ENCODE measurements at places on chromosomes 13 and 19. TPM values are rescaled to one million over a fixed set of nuclear protein-coding genes. Genes with fewer than 3 reads are reported as not detected.
A peak's percentile ranks its signal among the peaks of the same experiment; 100 is the strongest.

DNA sequence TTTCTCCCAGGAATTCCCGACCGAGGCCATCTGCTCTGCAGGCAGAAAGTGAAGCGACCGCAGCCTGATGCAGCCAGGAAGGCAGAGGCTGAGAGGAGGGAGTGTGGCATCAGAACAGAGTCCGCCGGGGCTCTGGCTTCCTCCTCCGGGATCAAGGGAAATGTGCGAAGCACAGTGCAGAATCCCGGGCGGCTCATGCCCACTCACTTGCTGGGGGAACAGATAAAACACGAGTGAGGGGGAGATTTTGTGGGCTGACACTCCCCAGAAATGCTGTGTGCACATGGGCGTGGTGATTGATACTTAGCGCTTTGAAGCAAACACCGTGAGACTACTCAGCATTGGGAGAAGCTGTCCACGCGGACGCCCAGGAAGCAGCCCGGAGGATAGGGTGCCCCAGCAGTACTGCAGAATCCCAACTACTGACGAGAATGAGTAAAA is 75.3 kb upstream of the POMP start:
- peak; percentile 24 for DNase-seq
- no peaks in the 10 kb centered on the region for H3K36me3 ChIP-seq
- no peak overlapping the region for H3K27ac ChIP-seq

DNA sequence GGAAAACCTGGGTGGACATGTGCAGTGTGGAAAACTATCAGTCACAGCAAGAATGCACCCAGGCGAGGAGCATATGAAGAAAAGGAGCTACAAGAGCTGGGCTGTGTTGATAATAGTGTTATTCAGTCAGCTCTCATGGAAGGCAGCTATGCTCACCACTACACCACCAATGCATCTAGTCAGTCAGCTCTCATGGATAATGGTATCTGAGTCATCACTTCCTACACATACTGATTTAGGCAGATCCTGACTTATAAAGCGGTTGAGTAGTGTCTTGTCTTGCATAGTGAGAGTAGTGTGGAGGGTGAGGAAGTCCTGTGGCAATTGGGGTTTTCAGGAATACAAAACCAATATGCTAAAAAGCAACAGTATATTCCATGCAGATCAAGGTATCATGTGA is 9.1 kb upstream of the ZNF160 start:
- no peaks in the 10 kb centered on the region for H3K27me3 ChIP-seq
- DNase-seq: peak; percentile 67
- peaks cover 36% of the 10 kb centered on the region for H3K36me3 ChIP-seq
- no peak overlapping the region for H3K4me3 ChIP-seq
- H3K27ac ChIP-seq: peak overlapping the region; percentile 10

GRCh38 chr13:53507741-53508140 is 479.1 kb downstream of the OLFM4 start:
- H3K36me3 ChIP-seq: no peaks in the 10 kb centered on the region
- DNase-seq: no peak
- no peak overlapping the region for H3K27ac ChIP-seq
- H3K27me3 ChIP-seq: no peaks in the 10 kb centered on the region
- no peaks in the 10 kb centered on the region for H3K4me1 ChIP-seq

GRCh38 chr13:73497430-73497829 is 438.6 kb downstream of the KLF5 start:
- no peak overlapping the region for H3K27ac ChIP-seq
- DNase-seq: no peak
- H3K36me3 ChIP-seq: no peaks in the 10 kb centered on the region
- H3K27me3 ChIP-seq: no peaks in the 10 kb centered on the region
- H3K4me3 ChIP-seq: no peak overlapping the region
- no peaks in the 10 kb centered on the region for H3K4me1 ChIP-seq

DNA sequence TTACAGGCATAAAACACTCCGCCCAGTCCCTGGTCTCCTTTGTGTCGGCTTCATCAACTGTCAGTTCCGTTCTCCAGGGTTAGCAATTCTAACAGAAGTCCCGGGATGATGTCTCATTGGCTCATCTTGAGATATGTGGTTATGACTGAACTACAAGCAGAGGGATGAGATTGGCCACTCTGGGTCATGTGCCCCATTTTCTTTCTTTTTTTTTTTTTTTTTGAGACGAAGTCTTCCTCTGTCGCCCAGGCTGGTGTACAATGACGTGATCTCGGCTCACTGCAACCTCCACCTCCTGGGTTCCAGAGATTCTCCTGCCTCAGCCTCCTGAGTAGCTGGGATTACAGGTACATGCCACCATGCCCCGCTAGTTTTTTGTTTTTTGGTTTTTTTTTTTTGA is 95.4 kb upstream of the MRI1 start:
- no peak overlapping the region for H3K4me3 ChIP-seq
- no peaks in the 10 kb centered on the region for H3K27me3 ChIP-seq
- no peaks in the 10 kb centered on the region for H3K4me1 ChIP-seq
- no peak overlapping the region for H3K27ac ChIP-seq

GRCh38 chr19:44640518-44640917 is 3.2 kb upstream of the PVR start:
- no peaks in the 10 kb centered on the region for H3K36me3 ChIP-seq
- H3K27ac ChIP-seq: no peak overlapping the region
- no peak overlapping the region for H3K4me3 ChIP-seq

GRCh38 chr13:112103961-112104880 is 37.3 kb downstream of the SOX1 start:
- H3K36me3 ChIP-seq: no peaks in the 10 kb centered on the region
- no peaks in the 10 kb centered on the region for H3K4me1 ChIP-seq

DNA sequence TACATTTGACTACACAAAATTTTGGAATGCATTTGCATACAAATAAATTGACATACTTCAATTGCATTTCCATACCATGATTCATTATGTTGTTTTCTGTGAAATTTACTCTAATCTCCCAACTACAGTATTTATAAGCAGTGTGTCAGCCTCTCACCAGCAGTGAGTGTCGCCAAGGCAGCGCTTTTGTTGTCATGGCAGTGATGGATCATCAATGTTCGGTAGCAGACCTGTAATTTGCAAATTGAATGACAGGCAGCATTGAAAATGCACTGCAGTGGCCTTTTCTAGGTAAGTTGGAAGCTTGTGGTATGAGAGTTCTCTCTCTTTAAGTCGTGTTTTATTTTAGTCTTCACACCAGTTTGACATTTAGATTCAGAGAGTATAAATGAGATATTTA is 534.1 kb downstream of the PCDH17 start:
- H3K4me3 ChIP-seq: no peak overlapping the region
- no peak for DNase-seq
- H3K36me3 ChIP-seq: no peaks in the 10 kb centered on the region
- no peaks in the 10 kb centered on the region for H3K27me3 ChIP-seq
- H3K27ac ChIP-seq: no peak overlapping the region
- H3K4me1 ChIP-seq: no peaks in the 10 kb centered on the region

DNA sequence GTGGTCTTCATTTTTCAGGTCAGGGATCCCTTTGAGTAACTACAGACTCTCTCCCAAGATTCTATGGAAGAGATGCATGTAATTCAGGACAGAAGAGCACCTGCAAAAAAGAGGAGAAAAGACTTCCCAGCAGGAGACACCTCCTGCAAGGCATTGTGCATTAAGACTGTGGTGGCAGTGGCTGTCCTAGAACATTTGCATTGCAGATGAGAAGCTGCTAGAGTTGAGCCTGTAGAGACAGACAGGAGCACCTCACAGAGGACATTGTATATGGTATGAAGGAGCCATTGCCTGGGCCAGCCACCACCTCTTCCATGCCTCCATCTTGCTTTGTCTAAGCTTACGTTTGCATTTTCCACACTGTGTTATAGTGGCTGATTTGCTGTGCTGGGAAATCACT is 11.2 kb upstream of the MYO16 start:
- no peaks in the 10 kb centered on the region for H3K4me1 ChIP-seq
- no peak for DNase-seq
- no peak overlapping the region for H3K4me3 ChIP-seq
- no peaks in the 10 kb centered on the region for H3K36me3 ChIP-seq

- peak; percentile 58 for DNase-seq
- peaks cover 9% of the 10 kb centered on the region for H3K27me3 ChIP-seq
- H3K4me1 ChIP-seq: 0 out of 2 replicates have a peak, but pooled peaks cover 4% of the 10 kb centered on the region
- no peak within 1 kb of the TSS for H3K27ac ChIP-seq
- H3K4me3 ChIP-seq: 0 out of 2 replicates have a peak within 1 kb of the TSS, but pooled peaks have one; percentile 23
These were observed at the start of gene UNC13A for GRCh38 chr19:17687857-17688784. Gene UNC13A (minus strand): TSS chr19:17688354. CDS start chr19:17688199, 155 bp downstream.

- no peak overlapping the region for H3K27ac ChIP-seq
- no peaks in the 10 kb centered on the region for H3K4me1 ChIP-seq
- H3K36me3 ChIP-seq: no peaks in the 10 kb centered on the region
- no peak for DNase-seq
- no peaks in the 10 kb centered on the region for H3K27me3 ChIP-seq
These were observed 717.4 kb upstream of the SPRY2 start for GRCh38 chr13:81058211-81058915.

DNA sequence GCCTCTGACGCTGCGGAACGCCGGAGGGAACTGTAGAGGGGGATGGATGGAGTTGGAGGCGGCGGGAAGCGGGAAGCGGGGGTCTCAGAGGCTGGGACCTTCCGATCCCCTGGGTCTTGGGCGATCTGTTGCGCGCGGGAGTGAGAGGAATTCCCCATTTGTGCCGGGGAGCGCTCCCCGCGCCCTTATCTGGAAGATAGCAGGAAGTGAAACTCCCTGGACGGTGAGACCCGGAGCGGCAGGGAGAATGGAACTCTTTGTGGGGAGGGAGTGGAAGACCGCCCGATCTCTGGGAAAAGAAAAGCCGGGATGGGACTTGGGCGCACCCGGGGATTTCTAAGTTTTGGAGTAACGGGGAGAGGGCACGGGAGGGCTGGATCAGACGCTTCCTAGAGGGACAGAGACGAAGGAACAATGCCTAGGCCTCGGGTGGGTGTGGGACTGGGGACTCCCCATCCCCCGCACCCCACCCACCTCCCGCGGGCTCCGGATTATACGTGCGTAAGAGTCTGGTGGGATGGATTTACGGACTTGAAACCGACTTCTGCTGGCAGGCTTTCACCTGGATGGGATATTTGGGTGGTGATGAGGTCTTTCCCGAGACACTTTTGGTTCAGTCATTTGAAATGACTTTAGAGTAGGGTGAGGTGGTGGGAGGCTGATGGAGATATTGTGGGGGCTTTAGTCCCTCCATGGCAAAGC is 495 bp downstream of the LSR start:
- no peaks in the 10 kb centered on the region for H3K36me3 ChIP-seq
- no peak for DNase-seq
- no peaks in the 10 kb centered on the region for H3K4me1 ChIP-seq

GRCh38 chr13:86298725-86299124 is 499.5 kb upstream of the SLITRK6 start:
- H3K36me3 ChIP-seq: no peaks in the 10 kb centered on the region
- no peaks in the 10 kb centered on the region for H3K27me3 ChIP-seq
- no peaks in the 10 kb centered on the region for H3K4me1 ChIP-seq
- DNase-seq: no peak
- H3K4me3 ChIP-seq: no peak overlapping the region
- no peak overlapping the region for H3K27ac ChIP-seq

DNA sequence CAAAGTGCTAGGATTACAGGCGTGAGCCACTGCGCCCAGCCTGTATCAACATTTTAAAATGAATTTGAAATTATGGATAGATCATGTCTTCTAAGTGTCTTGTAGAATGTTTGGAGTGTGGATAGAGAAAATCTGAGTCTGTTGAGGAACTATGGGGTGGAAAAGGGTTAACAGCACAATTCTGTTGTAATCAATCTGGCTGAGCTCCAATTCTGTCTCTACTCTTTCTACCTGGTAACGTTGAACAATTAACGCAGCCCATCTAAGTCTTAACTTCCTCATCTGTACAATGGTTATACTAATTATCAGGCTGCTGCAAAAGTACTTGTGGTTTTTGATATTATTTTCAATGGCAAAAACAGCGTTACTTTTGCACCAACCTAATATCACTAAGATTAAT is 4.1 kb downstream of the FPR2 start:
- no peaks in the 10 kb centered on the region for H3K36me3 ChIP-seq
- DNase-seq: no peak
- no peak overlapping the region for H3K4me3 ChIP-seq
- H3K4me1 ChIP-seq: no peaks in the 10 kb centered on the region
- H3K27me3 ChIP-seq: peaks cover 7% of the 10 kb centered on the region

DNA sequence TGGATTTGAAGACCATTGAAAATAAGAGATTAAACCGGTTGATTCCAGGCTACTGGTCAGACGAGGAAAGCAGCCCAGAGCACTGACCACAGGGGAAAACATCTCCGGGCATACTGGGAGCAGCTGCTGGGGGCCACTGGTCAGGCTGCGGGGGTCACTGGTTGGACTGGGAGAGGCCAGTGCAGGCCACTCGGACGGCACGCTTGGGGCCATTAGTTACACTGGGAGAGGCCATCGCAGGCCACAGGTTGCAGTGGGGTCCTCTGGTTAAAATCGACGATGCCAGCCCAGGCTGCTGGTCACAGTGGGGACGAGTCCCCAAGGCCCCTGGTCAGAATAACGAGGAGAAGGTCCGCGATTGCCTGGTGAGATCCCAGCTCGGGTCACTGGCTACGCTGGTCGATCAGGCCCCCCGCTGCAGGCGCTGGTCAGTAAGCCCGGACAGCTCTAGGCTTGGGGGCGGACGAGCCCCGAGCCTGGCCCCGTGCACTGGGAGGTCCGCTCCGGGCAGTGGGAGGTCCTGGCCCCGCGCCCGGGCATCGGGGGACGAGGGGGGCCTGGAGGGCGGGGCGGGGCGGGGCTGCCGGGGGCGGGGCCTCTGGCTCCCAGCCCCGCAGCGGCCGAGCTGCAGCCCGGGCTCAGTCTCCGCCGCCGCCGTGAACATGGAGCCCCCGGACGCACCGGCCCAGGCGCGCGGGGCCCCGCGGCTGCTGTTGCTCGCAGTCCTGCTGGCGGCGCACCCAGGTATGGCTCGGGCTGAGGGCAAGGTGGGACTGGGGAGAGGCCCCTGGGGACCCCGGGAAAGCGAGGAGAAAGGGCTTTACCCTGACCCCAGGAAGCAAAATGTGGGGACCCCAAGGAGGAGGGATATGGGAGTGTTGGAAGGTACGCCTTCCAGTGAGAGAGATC is at the start of gene BCAM:
BCAM (plus strand) TSS at position 641 of the 909 bp plus-strand sequence; CDS start at position 663, 22 bp downstream.
- no peaks in the 10 kb centered on the region for H3K27me3 ChIP-seq
- H3K4me1 ChIP-seq: peaks cover 5% of the 10 kb centered on the region
- no peak within 1 kb of the TSS for H3K27ac ChIP-seq
- DNase-seq: peak; percentile 75
- no peaks in the 10 kb centered on the region for H3K36me3 ChIP-seq
- H3K4me3 ChIP-seq: peak within 1 kb of the TSS; percentile 76

DNA sequence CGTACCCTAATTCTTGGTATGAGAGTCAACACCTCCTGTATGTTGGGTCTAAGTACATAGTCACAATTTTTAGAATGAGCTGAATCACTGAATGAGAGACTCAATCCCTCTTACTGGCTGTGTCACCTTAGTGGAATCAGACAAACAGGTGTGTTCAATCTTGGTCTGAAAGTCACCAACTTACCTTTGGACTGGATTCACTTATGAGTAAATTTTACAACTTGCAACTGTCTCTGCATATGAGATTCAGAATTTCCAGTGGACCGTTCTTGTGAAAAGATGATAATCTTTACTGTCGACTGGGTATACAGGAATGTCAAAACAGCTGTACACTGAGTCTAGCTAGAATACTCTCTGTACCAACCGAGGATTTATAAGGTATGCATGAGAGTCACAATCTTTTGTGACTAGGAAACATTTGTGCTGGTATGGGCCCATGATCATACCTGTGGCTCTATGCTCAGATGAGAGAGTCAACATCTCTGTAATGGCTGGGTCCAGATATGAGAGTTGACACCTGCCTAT is 5.9 kb upstream of the ZNF91 start:
- no peak overlapping the region for H3K4me3 ChIP-seq
- H3K36me3 ChIP-seq: no peaks in the 10 kb centered on the region
- H3K27ac ChIP-seq: no peak overlapping the region
- no peaks in the 10 kb centered on the region for H3K4me1 ChIP-seq

The ZNF468 gene
- total RNA-seq: 19.1 TPM

The PRSS57 gene
- not detected for total RNA-seq

The MBD3L2 gene
- not detected for total RNA-seq

The ZNF540 gene
- 6.2 TPM for total RNA-seq
